CD4-positive, alpha-beta T cell treated with Interleukin-21 for 1 hour (primary cell): ENCODE measurements at places on chromosomes 4 and X.

DNA sequence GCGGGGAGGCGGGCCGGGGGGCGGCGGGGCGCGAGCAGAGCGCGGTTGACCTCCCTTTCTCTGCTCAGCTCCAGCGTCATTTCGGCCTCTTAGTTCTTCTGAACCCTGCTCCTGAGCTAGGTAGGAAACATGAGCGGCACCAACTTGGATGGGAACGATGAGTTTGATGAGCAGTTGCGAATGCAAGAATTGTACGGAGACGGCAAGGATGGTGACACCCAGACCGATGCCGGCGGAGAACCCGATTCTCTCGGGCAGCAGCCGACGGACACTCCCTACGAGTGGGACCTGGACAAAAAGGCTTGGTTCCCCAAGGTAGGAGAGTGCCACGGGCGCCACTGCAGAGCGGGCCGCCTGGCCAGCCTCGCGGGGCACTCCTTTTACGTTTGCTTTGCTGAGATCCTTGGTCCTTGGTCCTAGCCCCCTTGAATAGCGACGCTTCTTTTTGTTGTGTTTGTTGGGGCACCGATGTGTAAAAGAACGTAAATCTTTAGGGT lies at the start of gene HTATSF1:
Gene HTATSF1, plus strand, starts transcription at position 37 of the 497 bp plus-strand sequence. Its CDS starts 93 bp downstream, at position 130.
- no peak for DNase-seq

GRCh38 chrX:150408561-150408960 lies 45.4 kb downstream of the MAMLD1 start:
- DNase-seq, result no peak

DNA sequence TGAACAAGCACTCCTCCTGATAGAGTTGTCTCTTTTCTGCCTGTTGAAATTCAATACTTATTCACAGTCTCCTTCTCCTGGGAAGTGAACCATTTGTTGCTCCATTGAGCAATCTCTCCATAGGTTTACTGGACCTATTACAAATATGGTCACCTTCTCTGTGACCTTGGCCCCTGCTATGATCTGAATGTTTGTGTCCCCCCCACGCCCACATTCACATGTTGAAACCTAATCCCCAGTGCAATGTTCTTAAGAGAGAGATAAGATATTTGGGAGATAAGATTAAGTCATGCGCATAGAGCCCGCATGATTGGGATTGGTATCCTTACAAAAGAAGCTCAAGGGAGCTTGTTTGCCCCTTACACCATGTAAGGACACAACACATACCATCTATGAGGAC lies 54.1 kb upstream of the GABRE start:
- no peak for DNase-seq

DNA sequence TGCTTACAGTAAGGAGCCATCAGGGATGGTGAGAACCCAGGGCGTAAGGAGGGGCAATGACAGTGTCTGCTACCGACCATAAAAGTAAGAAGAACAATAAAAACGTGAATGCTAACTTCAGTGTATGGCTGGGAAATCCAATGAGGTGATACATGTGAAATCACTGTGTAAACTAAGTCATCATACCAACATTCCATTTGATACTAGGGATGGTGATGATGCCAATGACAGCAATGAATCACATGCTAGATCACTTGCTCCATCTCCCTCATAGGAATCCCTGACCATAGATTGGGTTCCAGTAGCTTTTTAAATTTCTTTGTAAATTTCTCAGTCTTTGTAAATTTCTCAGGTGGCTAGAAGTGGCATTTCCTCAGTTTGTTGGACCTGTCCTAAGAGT lies 146.3 kb downstream of the SMIM20 start:
- DNase-seq, result no peak

DNA sequence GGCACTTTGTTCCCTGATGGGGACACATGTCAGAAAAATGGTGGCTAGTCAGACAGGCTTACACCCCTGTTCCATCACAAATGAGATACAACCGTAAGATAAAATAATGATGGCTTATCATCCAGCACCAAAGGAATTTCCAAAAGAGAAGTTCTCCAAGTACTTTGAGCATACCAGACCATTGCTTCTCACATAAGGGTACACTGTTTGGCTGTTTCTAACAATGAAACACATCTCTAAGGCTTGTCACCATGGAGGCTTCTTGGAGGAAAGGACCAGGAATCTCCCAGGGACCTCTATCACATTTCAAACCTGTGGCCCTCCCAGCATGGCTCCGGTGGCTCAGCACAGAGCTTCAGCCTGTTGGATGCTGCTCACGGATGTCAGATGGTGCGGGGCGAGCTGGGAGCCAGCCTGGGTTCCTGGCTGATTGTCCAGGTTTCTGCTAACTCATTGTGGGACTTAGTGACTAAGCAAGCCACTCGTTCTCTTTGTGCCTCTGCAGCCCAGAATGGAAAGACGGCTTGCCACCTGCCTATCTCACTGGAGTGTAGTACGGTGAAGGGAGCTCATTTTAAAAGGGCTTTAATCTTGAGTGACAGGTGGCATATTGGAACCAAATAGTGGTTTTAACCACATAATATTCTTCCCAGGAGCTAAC lies 54.5 kb downstream of the FHDC1 start:
- no peak for DNase-seq

GRCh38 chr4:180377741-180378140 lies 1865.5 kb upstream of the TENM3 start:
- DNase-seq, result no peak

DNA sequence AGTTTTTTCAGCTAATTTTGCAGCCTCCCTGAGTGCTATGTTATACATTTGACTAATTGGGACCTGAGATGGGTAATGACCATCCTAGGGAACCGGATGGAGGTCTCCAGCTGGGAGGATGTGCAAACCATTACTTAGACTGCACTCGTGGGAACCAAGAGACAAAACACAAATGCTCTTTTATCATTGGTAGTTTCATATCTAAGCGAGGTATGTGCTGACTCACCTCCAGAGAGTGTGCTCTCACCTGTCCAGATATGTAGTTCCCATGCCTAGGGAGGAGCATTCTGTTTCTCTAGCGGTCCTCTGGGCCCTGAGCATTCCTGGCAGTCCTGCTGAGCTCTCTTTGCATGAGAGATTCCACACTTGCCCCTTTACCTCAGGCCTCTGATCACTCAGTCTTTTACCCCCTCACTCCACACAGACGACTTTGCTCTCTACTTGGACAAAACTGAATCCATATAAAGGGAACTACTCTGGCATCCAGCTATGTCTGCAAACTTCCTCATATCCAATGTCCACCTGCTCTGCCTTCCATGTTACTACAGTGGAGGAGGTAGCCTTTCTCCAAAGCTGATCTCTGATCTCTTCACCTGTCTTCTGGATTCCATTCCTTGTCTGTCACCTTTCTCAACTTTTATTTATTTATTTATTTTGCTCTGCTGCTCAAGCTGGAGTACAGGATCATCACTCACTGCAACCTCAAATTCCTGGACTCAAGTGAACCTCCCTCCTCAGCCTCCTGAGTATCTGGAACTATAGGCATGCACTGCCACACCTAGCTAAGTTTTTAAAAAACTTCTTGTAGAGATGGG lies 88.4 kb downstream of the LRP2BP start:
- no peak for DNase-seq

GRCh38 chr4:48504352-48504751 lies 14.3 kb downstream of the ZAR1 start:
- DNase-seq, result no peak

GRCh38 chr4:119942806-119943205 lies 123.8 kb downstream of the MAD2L1 start:
- no peak for DNase-seq

DNA sequence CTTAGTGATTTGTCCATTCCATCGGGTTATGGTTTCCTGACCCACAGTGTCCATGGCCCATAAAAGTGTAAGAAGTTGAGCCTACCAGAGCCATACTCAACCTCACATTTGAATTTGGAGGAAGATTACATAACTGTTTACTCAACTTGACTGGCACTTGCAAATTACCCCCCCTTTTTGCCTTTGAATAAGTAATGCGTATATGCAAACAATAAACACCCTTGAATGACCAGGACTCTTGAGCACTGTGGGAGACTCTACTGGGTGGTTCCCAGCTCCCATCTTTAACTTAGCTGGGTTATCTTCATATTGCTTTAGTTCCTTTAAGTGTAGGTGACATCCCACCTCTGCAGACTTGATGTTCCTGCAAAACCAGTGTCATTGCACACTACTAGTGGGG lies 30.6 kb upstream of the STIM2 start:
- DNase-seq, result no peak

DNA sequence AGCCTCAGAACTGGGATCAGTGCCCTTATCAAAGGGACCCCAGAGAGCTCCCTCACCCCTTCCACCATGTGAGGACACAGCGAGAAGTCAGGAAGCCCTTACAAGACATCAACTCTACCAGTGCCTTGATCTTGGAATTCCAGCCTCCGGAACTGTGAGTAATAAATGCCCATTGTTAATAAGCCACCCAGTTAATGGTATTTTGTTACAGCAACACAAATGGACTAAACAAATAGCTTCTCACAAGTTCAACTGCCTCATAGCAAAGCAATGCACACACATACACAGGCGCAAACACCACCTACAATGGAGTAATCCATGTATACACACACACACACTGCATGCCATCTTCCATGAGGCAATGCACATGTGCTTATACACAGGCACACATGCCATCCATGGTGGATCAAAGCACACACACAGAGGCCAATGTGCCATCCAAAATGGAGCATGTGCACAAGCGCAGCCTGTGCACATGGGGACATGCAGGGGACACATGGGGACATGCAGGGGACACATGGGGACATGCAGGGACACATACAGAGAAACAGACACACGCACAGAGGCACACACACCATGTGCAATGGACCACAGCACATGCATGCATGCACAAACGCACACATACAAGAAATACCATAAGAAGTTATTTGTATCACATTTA lies 137.6 kb upstream of the TBL1X start:
- DNase-seq, result no peak

GRCh38 chr4:167222099-167222498 lies 12.2 kb downstream of the SPOCK3 start:
- no peak for DNase-seq

DNA sequence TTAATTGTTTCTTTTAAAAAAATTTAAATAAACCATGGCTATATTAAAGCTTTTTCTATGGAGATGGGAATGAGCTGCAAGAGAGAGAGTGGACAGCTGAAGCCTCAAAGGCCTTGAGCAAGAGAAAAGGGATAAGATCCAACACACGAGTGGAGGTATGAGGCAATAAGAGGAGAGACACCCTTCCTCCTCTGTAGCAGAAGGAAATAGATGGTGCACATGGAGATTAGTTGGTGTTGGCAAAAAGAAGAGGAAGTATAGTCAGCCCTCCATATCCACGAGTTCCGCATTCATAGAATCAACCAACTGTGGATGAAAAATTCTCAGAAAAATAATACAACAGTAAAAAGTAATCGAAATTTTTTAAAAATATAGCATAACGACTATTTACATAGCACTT lies 3.2 kb downstream of the CXorf38 start:
- DNase-seq, result no peak

DNA sequence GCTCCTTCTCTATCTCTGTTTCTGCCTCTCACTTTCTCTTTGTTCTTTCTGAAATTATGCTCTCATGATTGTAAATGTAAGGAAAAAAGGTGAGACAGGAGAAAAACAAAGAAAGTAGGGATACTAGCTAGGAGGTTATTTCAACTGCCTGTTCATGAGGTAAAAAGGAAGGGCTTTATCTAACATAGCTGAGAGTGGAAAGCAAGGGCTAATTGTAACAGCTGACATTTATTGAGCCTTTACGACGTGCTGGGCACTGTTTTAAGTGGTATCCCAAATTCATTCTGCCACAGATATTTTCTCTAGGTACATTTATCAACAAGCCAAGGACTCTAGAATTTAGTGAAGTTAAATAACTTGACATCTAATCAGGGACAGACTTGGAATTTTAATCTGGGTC lies 133.1 kb upstream of the GNPDA2 start:
- no peak for DNase-seq

- no peak for DNase-seq
Observed at GRCh38 chrX:33142331-33142730, 69.0 kb downstream of the DMD start.

DNA sequence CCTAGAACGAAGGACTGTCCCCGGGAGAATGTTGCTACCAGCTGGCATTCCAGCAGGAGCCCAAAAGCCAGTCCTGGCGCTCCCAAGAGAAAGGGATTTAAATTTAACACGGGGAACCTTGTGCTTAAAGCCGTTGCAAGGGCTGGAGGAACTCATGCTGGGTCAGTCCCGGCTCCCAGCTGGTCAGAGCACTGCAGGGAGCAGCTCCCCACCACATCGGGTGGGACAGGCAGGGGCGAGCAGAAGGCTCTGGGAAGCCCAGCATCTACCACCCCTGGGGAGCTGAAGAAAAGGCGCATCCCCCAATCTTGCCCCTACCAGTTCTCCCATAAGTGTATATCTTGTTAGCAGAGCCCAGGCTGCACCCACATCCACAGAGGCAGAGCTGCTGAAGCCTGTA lies 15.7 kb downstream of the CFAP99 start:
- no peak for DNase-seq
